ENCODE measurements at places on chromosomes 3 and 15.

- DNase-seq: no peak
Measured at GRCh38 chr3:73327052-73327451, 265.6 kb downstream of the EBLN2 start.

DNA sequence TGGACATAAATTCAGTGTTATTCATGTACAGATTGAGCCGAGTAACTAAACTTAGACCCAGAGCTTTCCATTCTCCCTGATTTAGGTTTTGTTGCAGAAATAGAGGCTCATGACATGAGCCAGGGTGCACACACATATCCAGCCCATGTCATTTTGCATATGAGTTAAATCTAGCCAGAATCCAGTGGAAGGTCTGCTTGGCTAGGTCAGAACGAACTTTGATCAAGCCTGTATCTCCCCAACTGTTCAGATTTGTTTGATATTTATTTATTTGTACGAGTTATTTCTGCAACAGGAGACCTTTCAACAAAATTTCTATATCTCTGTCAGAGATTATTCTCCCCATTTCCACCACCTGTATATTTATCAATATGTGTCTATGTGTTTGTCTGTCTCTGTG lies 247.5 kb upstream of the THBS1 start:
- DNase-seq: no peak

DNA sequence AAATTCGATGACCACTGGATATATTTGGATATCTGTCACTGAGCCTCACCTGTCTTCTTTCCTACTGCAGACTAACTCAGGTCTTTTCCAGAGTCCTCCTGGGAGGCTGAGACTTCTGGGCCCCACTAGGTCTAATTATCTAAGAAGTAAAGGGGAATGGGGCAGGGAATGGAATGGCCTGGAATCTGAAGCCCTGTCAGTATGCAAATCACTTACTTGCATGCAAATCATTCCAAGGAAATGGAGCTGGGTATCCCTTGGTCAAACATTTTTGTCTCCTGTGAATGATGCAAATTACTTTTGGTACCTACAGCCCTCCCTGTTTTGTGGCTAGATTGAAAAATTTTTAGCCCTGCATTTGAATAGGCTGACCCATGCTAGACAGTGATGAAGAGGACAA lies 5.3 kb upstream of the SPSB4 start:
- DNase-seq: no peak

GRCh38 chr15:35118960-35119359 lies 33.9 kb upstream of the NANOGP8 start:
- DNase-seq: no peak

DNA sequence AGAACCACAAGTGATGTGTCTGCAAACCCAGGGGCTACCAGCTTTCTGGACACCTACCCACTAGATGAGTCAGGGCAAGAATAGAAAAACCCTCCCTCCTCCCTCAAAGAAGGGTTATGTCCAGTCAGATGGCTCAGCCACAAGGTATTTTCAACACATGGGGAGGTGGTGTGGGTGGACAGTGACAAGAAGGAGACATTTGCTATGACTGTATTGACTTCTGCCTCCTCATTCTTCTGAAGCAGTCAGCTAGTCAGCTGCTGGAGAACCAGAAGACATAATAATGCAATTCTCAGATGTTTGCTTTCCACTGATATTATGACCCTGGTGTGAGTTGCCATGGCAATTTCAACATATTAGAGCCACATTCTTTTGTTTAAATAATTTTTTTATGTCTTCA lies 66.7 kb upstream of the GOLGA8B start:
- DNase-seq: peak; percentile 47

GRCh38 chr3:86973440-86973839 lies 17.5 kb downstream of the VGLL3 start:
- DNase-seq: peak; percentile 97

GRCh38 chr3:5187920-5188418 lies 462 bp downstream of the EDEM1 start:
- no peak for DNase-seq

GRCh38 chr3:66428733-66429132 lies 72.1 kb downstream of the LRIG1 start:
- peak; percentile 97 for DNase-seq

- peak; percentile 99 for DNase-seq
Measured at GRCh38 chr3:105997800-105998526, 129.2 kb upstream of the CBLB start.

- DNase-seq: no peak
Measured at GRCh38 chr3:16388850-16389441, 123.9 kb downstream of the OXNAD1 start.

DNA sequence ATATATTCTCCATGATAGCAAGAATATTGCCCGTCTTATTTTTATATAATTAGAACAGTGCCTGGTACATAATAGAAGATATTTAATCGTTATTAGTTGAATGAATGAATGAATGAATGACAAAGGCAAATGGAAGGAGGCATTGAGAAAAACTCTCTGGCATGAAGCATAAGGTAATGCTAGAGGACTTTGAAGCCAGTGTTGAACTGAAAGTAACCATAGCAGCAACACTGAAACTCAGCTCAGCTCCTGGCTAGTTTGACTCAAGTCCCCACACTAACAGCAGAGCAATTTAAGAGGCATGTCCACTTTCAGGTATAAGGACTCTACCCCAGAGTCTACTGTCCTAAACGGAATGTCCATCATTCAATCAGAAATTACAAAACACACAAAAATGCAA lies 227.0 kb downstream of the CPNE4 start:
- DNase-seq: no peak

GRCh38 chr3:16290007-16290826 lies 25.2 kb downstream of the OXNAD1 start:
- peak; percentile 45 for DNase-seq

DNA sequence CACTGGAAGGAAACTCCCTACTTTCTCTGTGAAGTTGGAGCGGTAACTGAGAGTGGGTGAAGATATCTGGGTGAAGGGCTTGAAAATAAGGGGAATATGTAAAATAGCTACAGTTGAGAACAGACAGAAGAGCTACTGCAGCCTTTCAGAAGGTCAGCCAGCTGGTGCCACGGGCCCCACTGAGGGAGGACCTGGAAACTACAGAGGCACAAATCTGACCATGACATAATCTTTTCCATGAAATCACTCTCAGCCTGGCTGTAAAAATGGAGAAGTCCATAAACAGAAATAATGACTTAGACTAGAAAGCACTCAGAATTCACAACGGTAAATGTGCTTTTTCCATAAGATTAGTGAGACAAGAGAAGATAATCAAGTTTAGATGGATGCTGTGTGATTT lies 46.4 kb downstream of the ST3GAL6 start:
- no peak for DNase-seq

- DNase-seq: no peak
Measured at GRCh38 chr3:95334461-95334860, 1271.6 kb downstream of the NSUN3 start.

DNA sequence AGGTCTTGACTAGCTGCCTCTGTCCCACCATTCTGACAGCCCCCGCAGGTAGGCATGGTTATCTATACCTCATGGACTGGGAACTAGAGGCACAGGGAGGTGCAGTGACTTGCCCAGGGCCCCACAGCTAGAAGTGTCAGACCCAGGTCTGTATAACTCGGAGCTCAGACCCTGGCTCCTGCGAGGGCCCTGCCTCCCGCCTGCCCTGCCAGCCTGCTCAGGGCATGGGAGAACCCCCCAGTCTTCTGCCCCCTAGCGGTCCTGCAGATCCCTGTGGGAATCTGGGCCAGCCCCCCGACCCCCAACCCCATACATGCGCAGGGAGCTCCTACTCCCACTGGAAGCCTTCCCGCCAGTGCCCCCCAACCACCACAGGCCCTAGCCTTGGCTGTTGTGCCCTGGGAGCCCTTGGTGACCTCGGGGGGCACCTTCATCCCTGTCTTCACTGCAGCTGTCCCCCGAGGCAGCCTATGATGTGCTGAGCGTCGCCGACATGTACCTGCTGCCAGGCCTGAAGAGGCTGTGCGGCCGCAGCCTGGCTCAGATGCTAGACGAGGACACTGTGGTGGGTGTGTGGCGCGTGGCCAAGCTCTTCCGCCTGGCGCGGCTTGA lies 6.9 kb downstream of the ABTB1 start:
- no peak for DNase-seq

DNA sequence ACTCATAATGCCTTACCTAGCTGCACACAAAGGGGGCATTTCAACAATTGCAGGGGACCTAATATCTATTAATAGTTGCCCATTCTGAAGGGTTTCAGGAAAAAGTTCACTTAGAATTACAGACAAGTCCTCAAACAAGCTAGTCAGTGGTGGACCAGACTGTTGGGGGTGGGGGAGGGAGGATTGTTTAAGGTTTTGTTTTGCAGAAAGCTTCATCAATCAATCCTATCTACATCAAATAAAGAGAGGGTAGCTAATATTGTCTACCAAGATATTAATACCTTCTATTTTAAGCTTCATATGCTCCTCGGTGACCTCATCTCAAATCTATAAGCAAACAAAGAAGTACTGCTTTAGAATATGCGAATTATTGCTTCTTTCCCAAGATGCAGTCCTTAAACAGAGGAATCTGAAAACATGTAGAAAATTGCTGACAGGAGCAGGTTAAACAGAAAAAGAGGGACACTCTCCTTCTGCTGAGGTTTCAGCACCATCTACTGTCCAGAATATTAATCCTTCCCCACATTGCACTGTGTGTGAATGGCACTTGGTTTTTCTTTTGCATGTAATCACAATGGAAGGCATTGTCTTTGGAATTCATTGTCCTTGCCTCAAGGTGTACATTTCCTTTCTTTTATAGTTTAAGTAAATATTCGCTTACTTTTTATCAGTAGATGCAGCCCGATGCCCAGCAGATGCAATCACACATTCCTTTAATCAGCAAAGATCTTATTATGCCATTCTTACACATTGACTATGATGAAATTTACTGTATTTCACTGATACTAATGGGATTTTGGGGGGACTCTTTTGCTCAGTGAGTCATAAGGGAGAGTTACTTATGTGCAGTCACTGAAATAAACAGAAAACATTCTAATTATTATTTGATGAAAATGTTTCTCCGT lies 94.7 kb downstream of the IL5RA start:
- peak; percentile 26 for DNase-seq

DNA sequence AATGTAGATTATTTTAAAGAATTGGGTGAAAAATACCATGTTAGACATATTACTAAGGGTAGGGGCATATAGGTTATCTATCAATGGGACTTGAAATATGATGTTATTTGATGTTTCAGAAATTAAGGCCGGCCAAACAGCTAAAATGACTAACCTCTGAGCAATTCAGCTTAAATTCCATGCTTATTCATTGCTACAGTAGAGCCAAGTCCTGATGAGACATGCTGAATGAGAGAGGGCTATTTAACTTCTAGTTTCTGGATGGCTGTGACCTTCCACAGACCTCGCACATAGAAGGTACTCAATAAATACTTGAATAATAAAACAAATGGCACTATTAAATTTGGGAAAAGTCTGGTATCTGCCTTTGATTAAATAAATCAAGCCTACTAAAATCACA lies 175.6 kb upstream of the WNT5A start:
- peak; percentile 74 for DNase-seq

GRCh38 chr15:88512078-88512477 lies 34.4 kb downstream of the DET1 start:
- DNase-seq: no peak

DNA sequence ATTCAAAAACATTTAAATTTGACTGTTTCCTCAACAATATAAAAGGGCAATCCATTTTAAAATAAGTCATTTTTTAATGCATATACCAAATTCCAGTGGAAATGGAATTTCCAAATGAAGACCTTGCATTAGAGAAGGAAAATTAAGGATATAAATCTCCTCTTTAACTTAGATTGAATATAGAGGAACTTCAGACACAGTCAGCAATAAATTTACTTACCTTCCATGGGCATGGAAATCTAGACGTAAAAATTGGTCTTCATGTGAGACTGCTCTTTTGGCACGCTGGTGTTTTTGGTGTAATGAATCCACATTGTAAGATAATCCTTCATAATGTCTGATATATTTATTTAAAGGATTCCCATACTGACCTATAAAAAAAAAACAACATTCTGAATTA lies 32.1 kb downstream of the ADAM10 start:
- no peak for DNase-seq

DNA sequence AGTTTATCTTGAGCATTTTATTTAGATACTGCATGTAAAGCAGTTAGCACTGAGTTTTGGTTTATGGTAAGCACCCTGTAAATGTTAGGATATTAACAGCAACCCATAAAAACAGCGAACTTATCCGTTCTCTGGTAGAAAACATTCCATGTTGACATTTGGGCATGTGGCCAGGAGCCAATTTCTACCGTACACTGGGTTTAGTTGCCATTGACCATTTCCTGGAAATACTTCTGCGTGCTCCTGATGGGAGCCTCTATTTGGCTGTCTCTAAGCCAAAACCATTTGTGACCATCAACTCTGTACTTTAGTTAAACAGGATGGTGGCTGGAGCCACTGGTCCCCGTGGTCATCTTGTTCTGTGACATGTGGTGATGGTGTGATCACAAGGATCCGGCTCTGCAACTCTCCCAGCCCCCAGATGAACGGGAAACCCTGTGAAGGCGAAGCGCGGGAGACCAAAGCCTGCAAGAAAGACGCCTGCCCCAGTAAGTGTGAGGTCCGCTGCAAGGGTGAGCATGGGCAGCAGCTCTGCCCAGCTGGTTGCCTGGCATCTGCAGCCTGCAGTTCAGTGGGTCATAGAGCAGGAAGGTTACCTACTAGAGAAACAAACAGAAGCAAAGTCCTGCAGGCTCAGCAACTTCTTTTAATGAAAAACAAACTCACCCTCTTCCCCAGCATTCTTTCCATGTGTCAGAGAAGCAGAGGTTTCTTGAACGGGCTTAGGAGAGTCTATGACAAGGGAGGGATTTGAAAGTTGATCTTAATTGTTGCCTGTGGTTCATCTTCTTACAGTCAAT lies 7.1 kb downstream of the THBS1 start:
- DNase-seq: peak; percentile 10

GRCh38 chr15:29682781-29683180 lies 139.5 kb downstream of the TJP1 start:
- DNase-seq: peak; percentile 56

DNA sequence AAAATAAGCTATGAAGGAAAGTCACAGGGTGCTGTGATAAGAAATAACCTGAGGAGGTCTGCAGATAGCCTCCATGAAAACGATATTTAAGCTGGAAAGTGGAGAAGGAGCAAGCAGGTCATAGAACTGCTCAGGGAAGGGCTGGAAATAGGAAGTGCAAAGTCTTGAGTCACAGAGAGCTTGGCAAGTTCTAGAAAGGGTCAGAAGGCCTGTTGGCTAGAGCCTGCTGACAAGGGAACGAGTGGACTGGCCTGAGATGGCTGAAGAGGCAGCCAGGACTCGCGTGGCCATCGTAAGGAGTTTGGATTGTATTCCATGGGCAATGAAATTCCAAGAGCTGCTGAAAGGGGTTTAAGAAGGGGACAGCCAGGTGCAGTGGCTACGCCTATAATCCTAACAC lies 64.7 kb upstream of the IL12A start:
- no peak for DNase-seq

GRCh38 chr3:126151562-126152302 lies 28.7 kb downstream of the ALDH1L1 start:
- no peak for DNase-seq

GRCh38 chr3:46668591-46668990 lies 24.9 kb downstream of the ALS2CL start:
- DNase-seq: peak; percentile 13

GRCh38 chr3:128133273-128133883 lies 9.8 kb upstream of the RUVBL1 start:
- DNase-seq: peak; percentile 60

GRCh38 chr3:171810629-171811294 lies 479 bp upstream of the PLD1 start:
- no peak for DNase-seq

GRCh38 chr3:13414040-13414729 lies 5.9 kb downstream of the NUP210 start:
- DNase-seq: no peak

GRCh38 chr15:37100109-37100965 lies at the start of gene MEIS2:
Gene MEIS2 (minus strand): TSS chr15:37100549. CDS start chr15:37099466, 1,083 bp downstream.
- peak; percentile 71 for DNase-seq

GRCh38 chr3:172201870-172202236 lies 162.5 kb downstream of the FNDC3B start:
- DNase-seq: peak; percentile 62
